Activated T-helper 1 cell treated with anti-CD3 and anti-CD28 coated beads, Interleukin-12 subunit alpha, Interleukin-12 subunit beta, Interleukin-2, Interleukin-4 antibody, amounts not matched to agents 30 ng/mL and 10 ng/mL and 1 ng/mL, durations not matched to agents 14 hours and 24 hours and 36 hours (primary cell): ENCODE measurements at places on chromosomes 5 and 9.

DNA sequence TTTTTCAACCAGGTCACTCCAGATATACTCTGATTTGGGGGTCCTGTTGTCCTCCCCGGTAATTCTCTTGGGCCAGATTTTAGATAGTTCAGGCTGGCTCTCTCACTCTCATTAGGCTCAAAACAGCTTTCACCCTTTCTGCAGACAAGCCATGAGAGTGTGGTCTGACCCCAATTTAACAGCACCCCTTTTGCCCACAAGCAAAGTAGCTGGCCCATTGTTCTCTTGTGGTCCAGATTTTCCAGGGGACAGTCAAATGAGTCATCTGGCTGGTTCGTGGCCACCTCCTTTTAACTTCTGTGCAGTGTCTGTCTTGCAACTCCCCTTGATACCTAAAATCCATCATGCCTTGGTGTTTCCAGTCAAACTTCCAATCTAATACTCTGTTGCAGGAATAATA lies 16.5 kb downstream of the BHMT2 start:
- H3K36me3 ChIP-seq = no peaks in the 10 kb centered on the region
- no peak overlapping the region for H3K27ac ChIP-seq
- H3K4me1 ChIP-seq = no peaks in the 10 kb centered on the region
- peaks cover 5% of the 10 kb centered on the region for H3K27me3 ChIP-seq
- H3K4me3 ChIP-seq = no peak overlapping the region

- DNase-seq = no peak
- H3K27ac ChIP-seq = no peak overlapping the region
- no peaks in the 10 kb centered on the region for H3K4me1 ChIP-seq
- H3K27me3 ChIP-seq = no peaks in the 10 kb centered on the region
- H3K4me3 ChIP-seq = no peak overlapping the region
- peaks cover 48% of the 10 kb centered on the region for H3K36me3 ChIP-seq
These were observed 36.2 kb downstream of the TARS1 start for GRCh38 chr5:33476992-33477391.

DNA sequence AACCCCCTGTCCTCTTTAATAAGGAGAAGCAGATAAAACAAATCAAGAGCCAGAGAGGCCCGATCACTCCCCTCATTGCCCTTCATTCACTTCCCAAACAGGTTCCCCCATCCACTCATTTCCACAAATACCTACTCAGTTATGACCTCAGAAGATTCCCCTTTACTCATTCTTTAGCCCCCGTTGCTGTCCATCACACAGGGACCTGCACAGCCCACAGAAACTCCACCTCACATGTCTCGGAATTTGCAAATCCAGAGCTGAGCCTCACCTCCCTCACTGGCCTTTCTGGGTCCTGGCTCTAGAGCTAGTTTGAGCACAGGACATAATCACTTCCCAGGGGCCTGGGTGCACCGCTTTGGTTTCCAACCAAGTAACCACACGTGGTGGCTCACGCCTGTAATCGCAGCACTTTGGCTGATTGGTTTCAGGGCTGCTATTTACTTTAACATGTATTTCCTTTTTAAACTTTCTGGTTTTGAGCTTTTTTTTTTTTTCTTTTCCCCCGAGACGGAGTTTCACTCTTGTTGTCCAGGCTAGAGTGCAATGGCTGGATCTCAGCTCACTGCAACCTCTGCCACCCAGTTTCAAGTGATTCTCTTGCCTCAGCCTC lies 17.8 kb downstream of the ATP6V0E1 start:
- H3K4me1 ChIP-seq = peaks cover 47% of the 10 kb centered on the region
- H3K27ac ChIP-seq = peak overlapping the region; percentile 10
- H3K27me3 ChIP-seq = no peaks in the 10 kb centered on the region
- H3K36me3 ChIP-seq = peaks cover 20% of the 10 kb centered on the region
- H3K4me3 ChIP-seq = no peak overlapping the region

- no peak for DNase-seq
- H3K27me3 ChIP-seq = no peaks in the 10 kb centered on the region
- no peak overlapping the region for H3K4me3 ChIP-seq
- no peaks in the 10 kb centered on the region for H3K4me1 ChIP-seq
- no peaks in the 10 kb centered on the region for H3K36me3 ChIP-seq
These were observed 19.2 kb downstream of the ADCY2 start for GRCh38 chr5:7415123-7415522.

GRCh38 chr9:84318981-84319380 lies 21.6 kb downstream of the SLC28A3 start:
- H3K4me1 ChIP-seq = peaks cover 30% of the 10 kb centered on the region
- no peaks in the 10 kb centered on the region for H3K27me3 ChIP-seq
- no peak for DNase-seq
- no peak overlapping the region for H3K4me3 ChIP-seq
- H3K36me3 ChIP-seq = no peaks in the 10 kb centered on the region

DNA sequence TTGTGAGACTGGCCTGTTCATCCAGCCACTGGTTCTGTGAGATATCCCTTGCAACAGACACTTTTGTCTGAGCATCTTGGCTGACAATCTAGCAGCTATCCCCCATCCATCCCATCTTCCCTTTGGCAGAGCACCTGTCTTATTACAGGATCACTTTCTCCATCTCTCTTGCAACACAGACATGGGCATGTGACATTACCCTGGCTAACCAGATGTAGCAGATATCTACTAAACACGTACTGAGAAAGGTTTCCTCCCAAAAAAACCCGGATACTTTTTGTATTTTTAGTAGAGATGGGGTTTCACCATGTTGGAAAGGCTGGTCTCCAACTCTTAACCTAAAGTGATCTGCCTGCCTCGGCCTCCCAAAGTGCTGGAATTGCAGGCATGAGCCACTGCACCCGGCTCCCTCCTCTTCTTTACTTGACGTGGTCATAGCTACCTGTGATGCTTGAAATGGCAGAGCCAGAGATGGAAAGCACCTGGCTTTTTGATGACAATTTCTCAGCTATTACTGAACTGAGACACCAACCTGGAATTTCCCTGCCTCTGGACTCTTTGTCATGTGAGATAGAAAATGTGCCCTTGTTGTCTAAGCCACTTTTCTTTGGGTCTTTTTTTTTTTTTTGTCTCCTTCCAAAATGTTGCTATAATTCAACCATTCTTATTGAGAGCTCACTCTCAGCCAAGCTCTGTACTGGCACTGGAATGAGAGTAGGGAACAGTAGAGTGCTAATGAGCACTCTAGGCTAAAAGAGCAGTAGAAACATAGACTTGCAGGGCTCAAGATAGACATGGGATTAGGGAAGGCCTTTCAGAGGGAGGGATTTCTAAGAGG lies 32.6 kb downstream of the FNBP1 start:
- peak overlapping the region; percentile 97 for H3K27ac ChIP-seq
- H3K27me3 ChIP-seq = no peaks in the 10 kb centered on the region
- peaks cover 37% of the 10 kb centered on the region for H3K36me3 ChIP-seq
- DNase-seq = peak; percentile 44

DNA sequence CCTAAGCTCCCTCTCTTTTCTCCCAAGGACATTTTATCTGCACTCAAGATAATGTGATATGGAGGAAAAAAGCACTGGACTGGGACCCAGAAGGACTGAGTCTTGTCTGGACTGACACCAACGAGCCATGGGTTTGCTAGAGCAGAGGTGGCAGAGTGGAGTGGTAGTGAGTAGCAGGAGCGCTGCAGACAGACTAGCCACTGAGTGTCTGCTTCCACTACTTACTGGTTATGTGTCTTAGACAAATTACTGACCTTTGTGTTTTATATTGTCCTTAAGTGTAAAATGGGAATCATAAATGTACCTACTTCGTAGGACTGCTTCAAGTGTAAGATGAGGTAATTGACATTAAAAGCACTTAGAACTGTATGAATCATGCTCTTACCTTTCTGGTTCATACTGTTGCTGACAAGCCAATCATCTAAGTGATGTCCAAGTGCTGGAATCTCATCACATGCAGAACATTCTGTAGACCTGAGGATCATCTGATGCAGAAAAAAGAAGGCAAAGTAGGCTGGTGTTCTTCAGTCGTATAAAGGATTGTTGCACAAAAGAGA lies 12.5 kb upstream of the PRLR start:
- H3K4me1 ChIP-seq = no peaks in the 10 kb centered on the region
- H3K27ac ChIP-seq = no peak overlapping the region
- peaks cover 2% of the 10 kb centered on the region for H3K27me3 ChIP-seq
- DNase-seq = no peak
